AG04450 (cell line): ENCODE measurements at places on chromosomes 12 and 14. TPM values are rescaled to one million over a fixed set of nuclear protein-coding genes. Genes with fewer than 3 reads are reported as not detected.

DNA sequence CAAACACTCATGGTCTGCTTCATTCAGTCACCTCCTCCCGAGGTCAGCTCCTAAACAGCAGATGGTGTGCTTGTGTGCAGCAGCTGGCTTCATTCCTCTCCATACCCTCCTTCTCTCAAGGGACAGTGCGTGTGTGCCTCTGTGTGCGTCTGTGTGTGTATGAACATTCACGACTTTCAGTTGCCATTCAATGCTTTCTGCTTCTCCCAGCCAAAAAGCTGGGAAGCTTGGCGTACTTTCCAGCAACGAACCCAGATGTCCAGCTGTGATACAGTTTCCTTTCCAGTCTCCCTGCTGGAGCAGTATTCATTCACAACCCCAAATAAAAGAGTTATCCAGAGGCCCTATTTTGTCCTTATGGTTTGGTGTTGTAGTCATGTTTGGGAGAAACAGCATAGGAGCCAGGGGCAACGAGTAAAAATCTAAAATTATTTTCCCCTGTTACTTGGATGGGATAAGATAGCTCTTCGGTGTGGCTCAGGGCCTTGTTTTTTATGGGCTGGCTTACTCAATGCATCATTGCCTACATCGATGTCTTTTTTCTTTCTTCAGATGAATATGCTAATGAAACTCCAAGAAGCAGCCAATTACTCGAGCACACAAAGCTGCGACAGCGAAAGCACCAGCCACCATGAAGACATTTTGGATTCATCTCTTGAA, 379.3 kb downstream of the NAV3 start:
- DNase-seq, result no peak

- DNase-seq, result no peak
Observed at GRCh38 chr12:58794859-58795258, 125.4 kb downstream of the LRIG3 start.

GRCh38 chr12:113253532-113254285, 32.4 kb downstream of the TPCN1 start:
- DNase-seq, result no peak

GRCh38 chr12:93322784-93323183, 54.9 kb upstream of the NUDT4 start:
- no peak for DNase-seq

DNA sequence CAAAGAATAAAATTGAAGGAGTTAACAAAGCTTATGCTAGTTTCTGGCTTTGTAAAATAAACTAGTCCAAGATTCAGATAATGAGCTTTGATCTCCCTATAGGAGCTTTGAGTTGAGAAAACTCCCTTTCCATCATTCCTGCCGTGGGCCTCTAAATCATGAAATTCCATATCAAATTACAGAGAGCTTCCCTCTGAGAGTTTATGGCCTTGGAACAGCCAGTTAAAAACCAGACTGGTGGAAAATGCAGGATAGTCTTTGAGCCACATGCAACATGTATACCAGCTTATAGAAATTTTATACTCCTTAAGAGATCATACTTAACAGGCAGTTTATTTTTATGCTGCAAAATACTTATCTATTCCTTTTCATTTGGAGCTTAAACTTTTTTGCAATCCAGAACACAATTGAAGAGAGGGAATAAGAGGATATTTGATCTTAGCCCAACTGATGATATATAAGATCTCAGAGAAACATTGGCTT, 175.8 kb upstream of the ATP2B1 start:
- no peak for DNase-seq

DNA sequence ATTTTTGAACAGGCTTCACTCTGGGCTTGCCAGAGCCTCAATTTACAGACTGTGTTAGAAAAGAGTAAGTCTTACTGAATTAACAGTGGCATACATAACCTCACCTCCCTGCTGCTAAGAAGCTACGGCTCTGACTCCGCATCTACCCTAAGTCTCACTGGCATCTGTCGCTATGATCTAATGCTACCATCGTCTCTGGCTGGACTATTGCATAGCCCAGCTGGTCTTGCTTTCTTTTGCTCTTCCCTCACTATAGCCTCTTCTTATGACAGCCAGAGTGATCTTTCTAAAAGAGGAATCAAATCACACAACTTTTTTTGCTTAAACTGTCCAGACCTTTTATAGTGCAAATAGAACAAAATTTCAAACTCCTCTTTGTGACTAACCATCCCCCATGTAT, 81.1 kb downstream of the SLC24A4 start:
- no peak for DNase-seq

DNA sequence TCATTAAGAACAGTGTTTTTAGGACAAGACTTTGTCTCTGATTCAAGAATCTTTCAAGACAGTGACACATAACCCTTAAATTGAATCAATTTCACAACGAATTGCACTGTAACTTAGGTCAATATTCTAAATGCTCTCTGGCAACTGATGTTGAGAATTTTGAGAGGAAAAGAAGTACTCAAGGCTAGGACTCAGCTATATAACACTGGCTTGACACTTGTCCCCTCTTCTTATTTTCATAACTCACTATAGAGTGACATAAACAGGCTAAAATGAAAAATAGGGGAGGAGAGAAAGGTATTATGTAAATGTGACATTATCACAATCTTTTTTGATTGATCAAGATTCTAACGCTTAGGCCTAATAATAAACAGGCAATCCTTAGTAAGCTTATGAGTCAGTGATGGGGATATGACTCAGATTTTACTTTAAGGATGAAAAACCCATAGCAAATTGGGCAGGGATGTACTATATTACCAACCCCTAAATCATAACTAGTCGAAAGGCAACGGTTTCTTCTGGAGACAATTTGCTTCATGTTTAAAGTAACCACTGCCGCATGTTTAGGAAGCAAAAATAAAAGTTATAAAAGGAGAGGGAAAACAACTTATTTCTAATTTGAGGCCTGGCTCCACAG, 10.9 kb downstream of the BTG1 start:
- no peak for DNase-seq

Gene SERPINA12
- polyA plus RNA-seq, result not detected in 2 replicates

DNA sequence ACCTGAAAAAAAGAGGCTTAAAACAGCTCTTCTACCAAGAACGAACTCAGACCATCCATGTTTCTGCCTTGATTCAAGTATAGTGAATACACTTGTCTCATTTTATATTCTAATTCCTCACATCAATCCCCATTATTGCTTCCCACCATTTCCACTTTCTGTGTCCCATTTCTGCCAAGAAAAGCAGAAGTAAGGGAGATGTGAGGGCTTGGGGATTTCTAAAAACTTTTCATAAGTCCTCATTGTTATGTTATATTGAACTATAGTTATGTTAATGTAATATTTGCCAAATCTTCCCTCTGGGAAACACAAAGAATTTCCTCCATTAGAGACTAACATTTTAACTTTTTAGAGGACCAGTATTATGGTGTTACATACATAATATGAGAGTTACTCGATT, 48.2 kb upstream of the PSMA6 start:
- no peak for DNase-seq

- DNase-seq, result no peak
Observed at GRCh38 chr12:132511516-132512196, 21.7 kb downstream of the FBRSL1 start.

Gene TBX5
- polyA plus RNA-seq, result 14.2 and 16.8 TPM in 2 replicates

DNA sequence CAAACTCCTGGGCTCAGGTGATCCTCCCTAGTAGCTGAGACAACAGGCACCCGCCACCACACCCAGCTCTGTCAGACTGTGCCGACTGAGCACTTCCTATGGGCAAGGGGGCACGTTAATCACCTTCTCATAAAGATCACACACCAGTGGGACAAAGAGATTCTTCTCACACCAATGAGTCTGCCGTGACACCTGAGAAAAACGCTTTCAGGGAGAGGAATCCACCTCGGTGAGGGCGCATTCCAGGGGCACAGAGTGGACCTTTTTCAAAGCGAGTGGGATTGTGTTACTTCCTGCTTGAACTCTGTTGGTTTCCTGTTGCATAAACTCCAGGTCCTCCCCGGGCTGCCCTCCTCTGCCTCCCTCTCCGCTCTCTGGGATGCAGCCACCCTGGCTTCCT, 17.5 kb upstream of the SCARB1 start:
- DNase-seq, result no peak

Gene NKX2-1
- not detected in 2 replicates for polyA plus RNA-seq

GRCh38 chr14:91374879-91375702, 42.5 kb downstream of the CCDC88C start:
- no peak for DNase-seq

DNA sequence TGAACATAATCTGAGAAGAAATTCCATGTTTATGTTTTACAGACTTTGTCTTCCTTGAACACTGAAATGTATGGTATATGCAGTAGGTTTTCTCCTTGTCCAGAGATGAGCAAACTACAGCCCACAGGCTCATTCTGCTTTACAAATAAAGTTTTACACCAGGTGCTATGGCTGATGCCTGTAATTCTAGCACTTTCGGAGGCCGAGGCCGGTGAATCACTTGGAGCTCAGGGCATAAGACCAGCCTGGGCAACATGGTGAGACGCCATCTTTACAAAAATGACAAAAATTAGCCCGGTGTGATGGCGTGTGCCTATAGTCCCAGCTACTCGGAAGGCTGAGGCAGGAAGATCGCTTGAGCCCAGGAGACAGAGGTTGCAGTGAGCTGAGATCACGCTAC, 64.7 kb downstream of the LRP6 start:
- no peak for DNase-seq

GRCh38 chr12:15001733-15002382, 29.0 kb downstream of the PDE6H start:
- no peak for DNase-seq

Gene PRPH
- not detected in 2 replicates for polyA plus RNA-seq

Gene OR4E2
- not detected in 2 replicates for polyA plus RNA-seq

- no peak for DNase-seq
Observed at GRCh38 chr14:101255765-101256125, 305.6 kb upstream of the DIO3 start.

DNA sequence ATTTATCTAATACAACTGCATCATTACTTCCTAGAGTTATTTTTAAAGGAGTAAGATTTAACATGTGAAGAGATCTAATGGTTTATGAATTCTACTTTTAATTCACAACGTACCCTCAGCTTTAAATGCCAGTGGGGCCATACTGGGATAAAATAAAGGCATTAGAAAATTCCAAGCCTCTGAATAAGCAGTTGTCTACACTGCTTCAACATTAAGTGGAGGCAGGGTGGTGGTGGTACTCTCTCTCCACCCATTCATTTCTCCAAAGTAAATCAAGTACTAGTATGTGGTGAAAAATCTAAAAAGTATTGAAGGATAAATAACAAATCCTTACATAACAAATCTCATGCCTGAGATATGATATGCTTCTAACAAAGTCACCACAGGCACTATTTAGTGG, 52.4 kb downstream of the FERMT2 start:
- no peak for DNase-seq

- DNase-seq, result no peak
Observed at GRCh38 chr12:132362996-132363660, 33.7 kb upstream of the GALNT9 start.

Gene C12orf60
- polyA plus RNA-seq, result 0.57 and 1.0 TPM in 2 replicates

Gene VPS33A
- 22.7 and 23.5 TPM in 2 replicates for polyA plus RNA-seq

Gene CACNA2D4
- 0.22 and 0.36 TPM in 2 replicates for polyA plus RNA-seq

GRCh38 chr12:93039062-93039461, 110.0 kb upstream of the EEA1 start:
- no peak for DNase-seq

Gene FAM222A
- polyA plus RNA-seq, result 0.15 and 0.16 TPM in 2 replicates

- no peak for DNase-seq
Observed at GRCh38 chr14:99137913-99138571, 134.0 kb downstream of the BCL11B start.
